Stomach (tissue), 19 donors: ENCODE measurements at places on chromosomes 13 and 19. TPM values are rescaled to one million over a fixed set of nuclear protein-coding genes. Genes with fewer than 3 reads are reported as not detected.

DNA sequence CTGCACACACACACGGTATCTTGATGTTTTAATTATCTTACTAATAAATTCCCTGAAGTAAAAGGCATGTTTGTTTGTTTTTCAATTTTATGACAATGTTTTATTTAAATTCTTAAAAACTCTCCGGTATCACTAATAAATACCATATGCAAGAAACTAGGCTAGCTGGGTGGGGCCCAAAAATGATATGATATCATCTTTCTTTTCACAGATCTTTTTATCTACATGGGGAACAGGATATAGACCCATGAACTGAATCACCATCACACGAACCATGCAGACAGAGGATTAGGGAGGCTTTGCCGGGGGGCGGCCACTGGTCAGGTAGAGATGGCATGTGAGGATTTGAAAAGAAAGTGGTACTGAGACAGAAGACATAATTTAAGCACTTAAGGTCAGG, 266.4 kb downstream of the ENOX1 start:
- no peak for DNase-seq

DNA sequence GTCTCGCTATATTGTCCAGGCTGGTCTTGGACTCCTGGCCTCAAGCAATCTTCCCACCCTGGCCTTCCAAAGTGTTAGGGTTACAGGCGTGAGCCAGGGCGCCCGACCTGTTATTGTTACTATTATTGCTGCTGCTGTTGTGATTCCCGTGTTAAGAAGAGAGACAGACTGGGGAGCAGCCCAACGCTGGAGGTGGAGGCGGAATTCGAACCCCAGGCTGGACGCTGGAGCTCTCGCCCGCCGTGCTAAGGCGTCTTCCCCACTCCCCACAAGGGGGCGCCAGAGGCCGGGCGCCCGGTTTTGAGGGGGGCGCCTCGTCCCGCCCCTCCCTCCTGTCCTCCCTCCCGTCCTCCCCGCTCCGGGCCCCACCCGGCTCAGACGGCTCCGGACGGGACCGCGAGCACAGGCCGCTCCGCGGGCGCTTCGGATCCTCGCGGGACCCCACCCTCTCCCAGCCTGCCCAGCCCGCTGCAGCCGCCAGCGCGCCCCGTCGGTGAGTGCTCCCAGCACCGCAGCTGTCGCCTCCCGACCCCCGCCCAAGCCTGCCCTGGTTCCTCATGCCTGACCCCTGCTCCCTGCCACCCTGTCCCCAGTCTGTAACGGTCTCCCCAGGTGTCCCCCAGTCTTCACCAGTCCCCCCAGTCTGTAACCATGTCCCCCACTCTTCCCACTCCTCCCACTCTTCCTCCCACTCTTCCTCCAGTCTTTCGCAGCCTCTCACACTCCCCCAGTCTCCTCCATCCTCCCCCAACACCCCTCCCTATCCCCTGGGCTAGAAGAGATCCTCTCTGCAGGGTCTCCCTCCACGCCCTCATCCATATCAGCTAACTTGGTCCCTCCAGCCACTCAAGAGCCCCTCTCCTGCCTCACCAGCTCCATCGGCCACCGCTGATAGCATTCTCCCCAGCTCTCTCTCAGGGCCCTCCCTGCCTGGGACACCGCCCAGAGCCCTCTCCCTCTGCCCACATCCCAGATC, at the start of gene EHD2:
EHD2 (plus strand) TSS at position 377 of the 976 bp plus-strand sequence. CDS start 3,191 bp downstream, outside the sequence.
- peak; percentile 59 for DNase-seq

- DNase-seq = no peak
These were observed 6.7 kb downstream of the ZBTB32 start for GRCh38 chr19:35710784-35711723.

DNA sequence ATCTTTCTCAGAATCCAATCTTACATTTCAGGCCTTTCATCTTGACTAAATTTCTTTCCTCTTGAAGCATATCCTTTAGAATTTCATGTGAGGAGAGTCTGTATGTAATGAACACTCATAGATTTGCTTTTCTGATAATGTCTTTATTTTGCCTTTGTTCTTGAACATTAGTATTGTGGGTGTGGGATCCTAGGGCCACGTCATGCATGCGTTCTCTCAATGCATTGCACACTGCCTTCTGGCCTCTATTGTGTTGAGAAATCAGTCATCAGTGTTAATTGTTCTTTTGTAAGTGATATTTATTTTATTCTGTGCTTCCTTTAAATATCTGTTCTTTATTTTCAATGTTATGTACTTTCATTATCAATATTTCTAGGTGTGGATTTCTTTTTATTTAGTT, 364.9 kb downstream of the OXGR1 start:
- DNase-seq = peak; percentile 45

DNA sequence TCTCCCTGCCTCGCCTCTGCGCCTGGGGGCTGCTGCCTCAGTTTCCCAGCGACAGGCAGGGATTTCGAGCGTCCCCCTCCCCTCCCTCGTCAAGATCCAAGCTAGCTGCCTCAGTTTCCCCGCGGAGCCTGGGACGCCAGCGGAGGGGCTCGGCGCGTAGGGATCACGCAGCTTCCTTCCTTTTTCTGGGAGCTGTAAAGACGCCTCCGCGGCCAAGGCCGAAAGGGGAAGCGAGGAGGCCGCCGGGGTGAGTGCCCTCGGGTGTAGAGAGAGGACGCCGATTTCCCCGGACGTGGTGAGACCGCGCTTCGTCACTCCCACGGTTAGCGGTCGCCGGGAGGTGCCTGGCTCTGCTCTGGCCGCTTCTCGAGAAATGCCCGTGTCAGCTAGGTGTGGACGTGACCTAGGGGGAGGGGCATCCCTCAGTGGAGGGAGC, 722 bp upstream of the ICAM1 start:
- DNase-seq = peak; percentile 74

- DNase-seq = peak; percentile 62
These were observed 892 bp downstream of the TRIR start for GRCh38 chr19:12733369-12734214.

GRCh38 chr13:35761440-35762252, 285.2 kb upstream of the MAB21L1 start:
- DNase-seq = no peak

- DNase-seq = no peak
These were observed 171.6 kb upstream of the ZNF507 start for GRCh38 chr19:32173836-32174235.

DNA sequence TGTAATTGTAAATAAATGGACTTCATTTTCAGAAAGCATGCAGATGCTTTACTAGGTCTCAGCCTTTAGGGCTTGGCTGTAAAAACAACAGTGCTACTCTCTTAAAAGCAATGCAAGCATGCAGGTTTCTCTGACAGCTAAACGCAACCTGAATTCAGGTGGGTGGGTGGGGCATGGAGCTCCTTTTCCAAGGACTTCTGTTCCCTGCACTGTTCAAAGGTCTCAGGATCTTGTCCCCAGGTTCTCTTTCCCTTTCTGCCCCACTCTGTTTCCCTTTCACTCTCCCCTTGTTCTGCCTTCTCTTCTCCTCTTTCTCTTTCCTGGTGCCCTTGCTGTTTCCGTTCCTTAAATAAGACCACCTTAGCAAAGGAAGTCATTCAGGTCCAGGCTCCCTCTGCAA, 1527.5 kb upstream of the SLC10A2 start:
- DNase-seq = no peak

GRCh38 chr13:106488076-106488475, 47.4 kb downstream of the EFNB2 start:
- no peak for DNase-seq

GRCh38 chr19:3320354-3320670, 46.1 kb upstream of the NFIC start:
- DNase-seq = no peak

DNA sequence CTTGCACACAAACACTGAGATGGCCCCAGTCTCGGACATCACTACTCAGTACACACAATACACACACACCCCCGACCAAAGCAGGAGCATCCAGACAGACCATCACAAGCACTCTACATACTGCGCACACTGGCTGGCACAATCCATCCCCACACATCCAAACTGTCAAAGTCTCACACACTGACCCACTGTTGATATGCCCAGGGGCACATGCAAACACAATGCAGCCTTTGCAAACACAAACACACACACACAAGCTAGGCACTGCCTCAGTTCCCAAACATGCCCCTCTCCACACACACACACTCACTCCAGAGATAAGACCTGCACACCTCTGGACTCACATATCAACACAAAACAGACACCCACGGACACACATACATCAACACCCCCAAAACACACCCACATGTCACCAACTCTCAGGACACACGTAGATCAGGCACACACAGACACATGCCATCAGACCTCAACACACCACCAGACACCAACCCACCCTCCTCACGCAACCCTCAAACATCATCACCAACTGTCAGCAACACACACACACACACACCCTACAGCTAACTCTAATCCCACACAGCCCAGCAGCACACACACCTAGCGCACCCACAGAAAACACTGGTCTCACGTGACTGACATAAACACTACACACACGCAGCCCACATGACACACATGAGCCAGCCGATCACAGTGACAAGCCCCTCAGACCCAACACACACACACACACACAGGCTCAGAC, 1.9 kb downstream of the BBC3 start:
- DNase-seq = peak; percentile 47

GRCh38 chr19:38335949-38336637, 463 bp downstream of the CATSPERG start:
- peak; percentile 97 for DNase-seq

DNA sequence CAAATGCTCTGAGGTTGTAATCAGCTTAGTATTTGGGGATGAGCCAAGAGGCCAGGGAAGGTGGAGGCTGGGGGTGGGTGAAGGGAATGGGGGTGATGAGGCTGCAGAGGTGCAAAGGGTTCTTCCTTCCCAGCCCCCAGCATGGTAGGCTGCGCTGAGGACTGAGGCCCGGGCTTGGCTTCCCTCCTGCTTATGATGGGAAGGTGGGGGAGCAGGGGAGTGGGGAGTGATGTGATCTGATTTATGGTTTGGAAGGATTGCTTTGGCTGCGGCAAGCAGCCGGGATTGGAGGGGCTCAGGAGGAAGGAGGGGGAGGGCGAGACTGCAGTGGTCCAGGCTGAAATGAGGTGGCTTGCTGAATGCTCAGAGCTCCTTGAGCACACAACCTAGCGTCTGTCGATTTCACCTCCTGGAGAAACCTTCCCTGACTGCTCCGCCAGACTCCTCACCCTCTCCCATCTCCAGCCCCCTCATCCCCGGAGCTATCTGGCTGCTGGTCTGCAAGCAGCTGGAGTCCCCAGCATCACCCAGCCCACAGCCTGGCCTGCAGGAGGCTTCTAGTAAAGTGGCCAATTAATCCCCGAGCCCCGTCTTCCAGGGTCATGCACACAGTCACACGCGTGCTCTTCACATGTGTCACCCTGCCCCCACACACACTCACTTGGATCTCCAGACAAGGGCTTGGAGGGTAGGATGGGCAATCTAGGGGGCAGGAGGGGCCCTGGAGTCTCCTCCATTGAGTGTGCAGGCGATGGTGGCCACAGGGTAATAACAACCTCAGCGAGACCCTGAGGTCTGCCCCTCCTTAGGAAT, 757 bp upstream of the CLEC11A start:
- no peak for DNase-seq

DNA sequence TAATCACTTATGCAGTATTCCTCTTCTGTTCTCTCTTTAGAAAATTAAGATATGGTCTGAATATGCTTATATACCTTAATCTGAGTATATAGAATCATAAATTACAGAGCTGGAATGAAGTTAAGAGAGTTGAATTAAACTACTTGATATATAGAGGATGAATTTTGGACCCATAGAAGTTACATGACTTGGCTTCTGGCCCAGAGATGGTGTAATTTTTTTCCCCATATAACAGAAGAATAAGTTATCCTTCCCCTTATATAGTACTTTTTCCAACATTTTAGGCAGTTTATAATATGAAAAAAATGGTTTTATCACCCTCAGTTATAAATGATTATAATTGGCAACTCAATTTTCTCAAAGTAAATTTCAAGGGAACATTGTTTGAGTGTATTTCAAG, 616.3 kb downstream of the TBC1D4 start:
- no peak for DNase-seq

GRCh38 chr19:39397360-39398296, 6.5 kb downstream of the MED29 start:
- DNase-seq = peak; percentile 96

- peak; percentile 43 for DNase-seq
These were observed 117.4 kb upstream of the FNDC3A start for GRCh38 chr13:48858122-48858902.

DNA sequence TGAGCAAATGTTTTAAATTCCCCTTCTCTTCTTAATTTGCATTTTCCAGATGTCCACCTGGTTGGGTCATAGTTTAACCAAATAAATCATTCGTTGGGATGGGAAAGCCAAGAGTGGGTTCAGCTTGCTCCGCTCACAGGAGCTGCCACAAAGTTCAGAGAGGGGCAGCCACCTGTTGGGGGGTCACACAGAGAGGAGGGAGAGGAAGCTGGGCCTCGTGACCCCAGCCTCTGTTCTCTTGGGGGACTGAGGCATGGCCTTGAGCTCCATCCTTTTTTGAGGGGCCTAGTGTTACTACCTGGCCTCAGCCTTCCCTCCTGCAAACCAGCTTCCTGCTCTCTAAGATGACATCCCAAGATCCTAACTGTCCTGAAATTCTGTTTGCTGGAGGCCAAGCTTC, 2.5 kb downstream of the MEF2B start:
- DNase-seq = no peak

- DNase-seq = no peak
These were observed 24.8 kb downstream of the ADPRHL1 start for GRCh38 chr13:113428469-113428865.

DNA sequence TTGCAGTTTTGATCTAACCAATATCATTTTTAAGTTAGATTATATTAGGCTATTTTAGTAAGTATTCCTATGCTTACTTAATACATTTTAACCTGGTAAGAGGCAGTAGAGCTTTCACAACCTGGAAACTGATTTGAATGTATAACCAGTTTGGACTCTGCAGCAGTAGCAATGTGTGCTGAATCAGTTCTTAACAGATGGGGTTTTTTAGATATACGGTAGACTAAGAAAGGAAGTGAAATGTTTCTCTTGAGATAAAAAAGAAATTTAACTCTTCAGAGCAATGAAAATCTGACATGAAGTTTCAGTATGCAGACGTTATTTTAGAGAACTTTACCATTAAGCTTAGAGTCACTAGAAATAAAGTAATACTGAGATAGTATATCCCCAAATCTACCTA, 2.7 kb downstream of the NBEA start:
- no peak for DNase-seq

GRCh38 chr19:6062274-6062673, 48.0 kb downstream of the RFX2 start:
- DNase-seq = peak; percentile 28

DNA sequence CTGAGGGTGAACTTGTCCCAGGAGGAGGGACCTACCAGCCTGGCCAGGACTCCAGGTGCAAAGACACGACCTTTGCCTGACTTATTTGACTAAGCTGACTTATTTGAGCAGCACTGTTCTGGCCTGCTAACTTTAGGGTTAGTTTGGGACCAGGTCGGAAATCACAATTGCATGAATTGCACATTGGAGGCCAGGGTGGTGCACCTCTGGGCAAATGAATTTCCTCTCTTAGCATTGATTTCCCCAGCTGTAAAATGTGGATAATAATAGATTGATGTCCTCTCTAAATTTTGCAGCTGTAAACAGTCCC, 1.4 kb upstream of the BST2 start:
- no peak for DNase-seq

GRCh38 chr19:42184401-42184861, 33.0 kb downstream of the DEDD2 start:
- peak; percentile 89 for DNase-seq

The USHBP1 gene
- not detected for total RNA-seq

The LGALS14 gene
- not detected for total RNA-seq

The ZNF492 gene
- total RNA-seq = 1.7 TPM

The DNAAF3 gene
- total RNA-seq = not detected

The SIGLEC12 gene
- not detected for total RNA-seq

The CC2D1A gene
- 58.5 TPM for total RNA-seq

The ERCC2 gene
- 14.3 TPM for total RNA-seq

The SCEL gene
- 1.7 TPM for total RNA-seq

The OR10H4 gene
- total RNA-seq = not detected

The CELF5 gene
- total RNA-seq = not detected

The DENND1C gene
- total RNA-seq = 0.45 TPM

The DPY19L3 gene
- total RNA-seq = 79.4 TPM
